NCI-H1930 (cell line): ENCODE measurements at places on chromosomes 6 and 20.

DNA sequence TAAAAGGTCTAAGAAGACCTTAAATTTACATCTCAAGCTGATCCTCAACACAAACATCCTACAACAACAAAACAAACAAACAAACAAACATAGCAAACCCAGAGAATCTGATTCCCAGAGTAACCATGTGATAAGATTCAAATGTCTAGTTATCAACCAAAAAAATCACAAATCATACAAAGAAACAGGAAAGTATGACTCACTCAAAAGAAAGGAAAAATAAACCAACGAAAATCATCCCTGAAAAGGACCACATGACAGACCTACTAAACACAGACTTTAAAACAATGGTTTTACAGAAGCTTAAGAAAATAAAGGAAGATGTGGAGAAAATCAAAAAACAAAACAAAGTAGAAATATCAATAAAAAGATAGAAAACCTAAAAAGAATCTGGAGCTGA lies 18.1 kb downstream of the VNN1 start:
- no peak for DNase-seq

- DNase-seq: no peak
Measured at GRCh38 chr6:130033949-130034348, 15.6 kb downstream of the L3MBTL3 start.

GRCh38 chr20:48052475-48052835 lies 267.2 kb upstream of the SULF2 start:
- DNase-seq: peak; percentile 54

GRCh38 chr20:8144282-8145245 lies 12.5 kb downstream of the PLCB1 start:
- no peak for DNase-seq

DNA sequence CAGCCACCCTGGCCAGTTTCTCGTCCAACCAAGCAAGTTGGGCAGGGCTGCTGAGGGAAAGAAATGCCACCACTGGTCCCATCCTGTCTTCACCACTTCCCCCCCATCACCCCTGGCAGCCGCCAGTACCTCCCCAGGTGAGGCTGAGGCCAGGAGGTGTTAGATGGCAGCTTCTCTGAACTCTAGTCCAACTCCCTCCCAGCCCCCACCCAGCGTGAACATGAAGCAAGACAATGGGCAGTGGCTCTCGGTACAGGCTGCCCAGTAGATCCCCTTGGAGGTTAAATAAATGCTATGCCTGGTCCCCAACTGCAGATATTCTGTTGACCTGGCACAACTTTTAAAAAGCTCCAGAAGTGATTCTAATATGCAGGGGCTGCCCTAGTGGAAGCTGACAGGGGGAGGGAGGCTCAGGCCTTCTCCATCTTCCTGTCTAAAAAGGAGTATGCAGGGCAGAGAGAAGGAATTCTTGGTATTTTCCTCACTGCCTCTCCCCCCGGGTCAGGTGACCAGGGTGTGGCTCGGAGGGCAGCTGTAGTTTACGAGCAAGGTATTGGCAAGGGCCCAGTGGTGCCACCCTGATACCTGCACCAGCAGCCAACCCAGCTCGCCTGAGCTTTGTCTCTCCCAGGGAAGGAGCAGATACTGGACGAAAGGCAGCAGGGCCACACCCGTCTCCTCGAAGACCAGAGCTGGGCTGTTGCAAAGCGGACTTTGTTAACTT lies 25.7 kb downstream of the KCNK5 start:
- no peak for DNase-seq
